ENCODE measurements at places on chromosomes 16 and 17.

- DNase-seq, result no peak
Measured at GRCh38 chr17:63431939-63432804, 13.9 kb downstream of the CYB561 start.

DNA sequence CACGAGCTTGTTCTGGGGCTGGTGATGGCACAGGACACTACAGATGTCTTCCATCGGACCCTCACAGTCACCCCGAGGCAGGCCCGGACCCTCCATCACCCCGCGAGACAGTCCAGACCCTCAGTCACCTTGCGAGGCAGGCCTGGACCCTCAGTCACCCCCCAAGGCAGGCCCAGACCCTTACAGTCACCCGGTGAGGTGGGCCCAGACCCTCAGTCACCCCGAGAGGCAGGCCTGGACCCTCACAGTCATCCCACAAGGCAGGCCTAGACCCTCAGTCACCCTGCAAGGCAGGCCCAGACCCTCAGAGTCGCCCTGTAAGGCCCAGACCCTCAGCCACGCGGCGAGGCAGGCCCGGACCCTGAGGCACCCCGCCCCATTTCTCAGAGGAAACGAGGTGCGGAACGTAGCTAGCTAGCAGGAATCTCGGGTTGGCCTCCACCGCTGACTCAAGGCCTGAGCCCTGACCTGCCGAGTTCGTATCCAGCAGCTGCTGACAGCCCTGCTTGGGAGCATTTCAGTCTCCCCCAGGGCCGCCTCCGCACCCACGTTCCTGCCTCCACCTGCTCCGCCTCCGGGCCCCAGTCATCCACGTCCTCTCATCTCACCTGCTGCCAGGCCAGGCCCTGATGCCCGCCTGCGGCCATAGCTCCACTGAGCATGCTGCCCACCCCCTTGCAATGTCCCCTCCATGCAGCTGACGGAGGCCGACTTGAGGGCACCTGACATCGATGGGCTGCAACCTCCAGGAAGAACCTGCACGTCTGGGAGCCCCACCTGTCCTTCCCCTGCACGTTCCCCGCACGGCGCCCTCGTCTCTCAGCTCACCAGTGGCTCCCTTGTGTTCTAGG, 28.7 kb downstream of the RPH3AL start:
- DNase-seq, result no peak

- no peak for DNase-seq
Measured at GRCh38 chr17:43528988-43529814, 16.9 kb downstream of the ETV4 start.

- DNase-seq, result no peak
Measured at GRCh38 chr16:89957216-89957785, 8.7 kb downstream of the DEF8 start.

DNA sequence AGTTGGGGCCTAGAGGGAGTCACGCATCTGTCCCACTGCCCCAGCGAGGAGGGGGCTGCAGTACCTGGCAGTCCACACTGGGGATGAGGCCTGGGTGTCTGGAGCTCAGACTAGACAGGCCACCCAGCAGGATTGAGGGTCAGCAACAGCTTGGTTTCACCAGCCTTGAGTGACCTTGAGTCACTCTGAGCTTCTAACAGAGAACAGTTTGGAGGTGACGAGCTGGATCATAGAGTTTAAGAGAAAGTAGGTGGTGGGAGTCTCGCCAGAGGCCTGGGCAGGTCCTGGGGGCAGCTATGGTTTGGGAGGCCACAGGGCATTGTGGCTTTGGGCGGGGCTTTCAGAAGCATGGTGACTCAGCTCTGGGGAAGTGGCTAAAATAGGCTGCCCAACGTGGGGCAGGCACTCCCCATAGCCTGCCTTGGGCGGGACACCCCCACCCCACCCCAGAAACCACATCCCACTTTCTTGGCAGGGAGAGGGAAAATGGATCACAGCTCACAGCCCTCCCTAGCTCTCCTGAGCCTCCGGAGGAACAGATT, 20.5 kb downstream of the CDC42EP4 start:
- peak; percentile 88 for DNase-seq

GRCh38 chr17:55314061-55314783, 49.5 kb downstream of the HLF start:
- no peak for DNase-seq

- DNase-seq, result peak; percentile 35
Measured at GRCh38 chr17:64025732-64026294, 5.4 kb upstream of the ICAM2 start.

DNA sequence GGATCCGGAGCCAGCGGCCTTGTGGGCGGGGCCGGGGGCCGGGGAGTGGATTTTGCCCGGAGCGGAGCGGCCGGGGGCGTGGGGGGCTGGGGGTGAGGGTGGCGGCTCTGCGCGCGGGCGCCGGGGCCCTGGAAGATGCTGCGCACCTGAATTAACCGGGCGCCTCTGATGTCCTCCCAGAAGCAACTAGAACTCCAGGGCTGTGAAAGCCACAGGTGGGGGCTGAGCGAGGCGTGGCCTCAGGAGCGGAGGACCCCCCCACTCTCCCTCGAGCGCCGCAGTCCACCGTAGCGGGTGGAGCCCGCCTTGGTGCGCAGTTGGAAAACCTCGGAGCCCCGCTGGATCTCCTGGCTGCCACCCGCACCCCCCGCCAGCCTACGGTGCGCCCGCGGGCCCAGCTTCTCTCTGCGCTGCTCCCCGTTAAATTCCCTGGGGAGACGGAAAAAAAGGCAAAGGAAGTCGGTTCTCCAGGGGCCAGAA, 549 bp downstream of the SLC26A11 start:
- no peak for DNase-seq

GRCh38 chr17:16463358-16464302, 28.4 kb downstream of the LRRC75A start:
- no peak for DNase-seq

DNA sequence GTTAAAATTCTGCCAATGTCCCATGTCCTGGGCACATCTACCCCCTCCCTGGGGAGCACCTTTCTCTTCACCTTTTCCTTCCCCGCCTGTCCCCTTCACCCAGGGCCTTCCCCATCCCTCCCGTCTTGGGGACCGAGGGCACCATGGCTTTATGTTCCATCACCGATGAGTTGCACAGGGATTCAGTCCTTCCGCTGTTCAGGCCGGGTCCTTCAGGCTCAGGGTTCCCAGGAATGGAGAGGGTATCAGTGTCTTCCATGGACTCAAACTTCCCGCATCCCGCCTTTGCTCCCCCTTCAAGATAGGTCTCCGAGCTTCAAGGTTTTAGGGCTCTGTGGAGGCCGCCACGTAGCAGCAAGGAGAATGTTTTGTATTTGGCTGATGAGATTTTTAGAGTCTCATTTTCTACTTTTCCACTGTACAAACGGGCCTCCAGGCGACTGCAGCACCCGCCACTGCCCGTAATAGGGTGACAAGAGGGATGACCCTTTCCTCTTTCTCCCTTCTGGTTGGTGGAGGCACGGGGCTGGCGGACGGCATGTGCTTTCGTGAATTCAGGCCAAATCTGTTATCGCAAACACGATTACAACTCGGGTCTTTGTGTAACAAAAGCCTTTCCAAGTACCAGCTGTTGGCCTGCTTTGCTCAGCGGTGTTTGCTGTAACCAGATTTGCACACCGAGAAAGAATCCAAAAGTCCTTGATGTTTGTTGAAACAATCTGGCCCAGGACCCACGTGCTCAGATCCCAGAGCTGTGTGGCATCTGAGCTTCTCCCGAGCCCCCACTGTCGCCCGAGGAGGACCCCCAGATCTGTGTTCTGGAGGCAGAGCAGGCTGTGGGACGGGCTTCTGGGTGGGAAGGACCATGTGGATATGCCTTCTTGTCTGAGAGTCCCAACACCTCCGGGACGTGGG, 236.3 kb downstream of the SEC14L1 start:
- DNase-seq, result no peak

DNA sequence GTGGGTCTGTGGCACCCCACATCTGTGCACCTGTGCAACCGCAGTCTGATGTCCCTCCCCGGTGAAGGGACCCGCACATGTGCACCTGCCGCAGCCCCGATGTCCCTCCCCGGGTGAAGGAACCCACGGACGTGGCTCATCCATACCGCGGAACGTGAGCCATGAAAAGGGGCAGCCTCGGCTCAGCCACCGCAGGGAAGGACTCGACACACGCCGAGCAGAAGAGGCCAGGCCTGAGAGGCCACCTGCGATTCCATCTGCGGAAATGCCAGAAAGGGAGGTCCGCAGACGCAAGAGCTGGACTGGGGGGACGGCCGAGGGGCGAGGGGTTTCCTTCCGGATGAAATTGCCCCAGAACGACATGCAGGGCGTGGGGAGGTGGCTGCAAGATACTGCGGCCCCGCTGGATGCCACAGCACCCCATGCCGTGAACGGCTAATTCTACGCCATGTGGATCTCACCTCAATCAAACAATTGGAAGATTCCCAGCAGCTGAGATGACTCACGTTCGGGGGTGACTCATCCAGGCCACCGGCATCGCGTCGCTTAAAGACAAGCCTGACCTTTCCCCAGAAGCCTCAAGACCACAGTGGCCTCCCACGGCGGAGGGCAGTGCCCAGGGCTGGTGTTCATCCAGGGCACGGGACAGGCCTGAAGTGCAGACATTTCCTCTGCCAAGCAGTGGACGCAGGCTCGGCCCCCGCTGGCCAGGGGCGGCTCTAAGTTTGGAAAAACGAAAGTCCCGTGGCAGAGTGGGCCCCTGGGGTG, 21.0 kb downstream of the SOX8 start:
- DNase-seq, result peak; percentile 88

- peak; percentile 88 for DNase-seq
Measured at GRCh38 chr17:29102741-29103181, 59.8 kb downstream of the PIPOX start.

- no peak for DNase-seq
Measured at GRCh38 chr16:52680993-52681392, 134.1 kb upstream of the TOX3 start.

DNA sequence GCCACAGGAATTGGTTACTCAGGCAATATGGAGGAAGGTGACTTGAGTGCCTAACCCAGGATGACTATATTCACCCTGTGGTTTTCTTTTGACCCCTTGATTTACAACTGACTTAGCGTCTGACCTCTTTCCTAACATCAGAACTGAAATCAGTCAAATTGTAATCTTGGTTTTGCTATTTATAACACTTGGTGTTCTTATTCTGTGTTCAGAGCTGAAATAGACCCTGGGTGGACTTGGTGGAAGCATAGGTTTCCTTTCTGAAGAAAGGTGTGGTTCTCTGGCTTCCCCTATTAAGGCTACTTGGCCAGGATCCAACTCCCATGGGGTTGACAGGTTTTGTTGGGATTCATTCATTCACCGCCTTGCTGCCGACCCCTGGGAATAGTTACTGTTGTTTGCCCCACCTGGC, 80.8 kb downstream of the CLEC16A start:
- DNase-seq, result peak; percentile 91

GRCh38 chr16:31181102-31181830, 1.3 kb downstream of the FUS start:
- no peak for DNase-seq

DNA sequence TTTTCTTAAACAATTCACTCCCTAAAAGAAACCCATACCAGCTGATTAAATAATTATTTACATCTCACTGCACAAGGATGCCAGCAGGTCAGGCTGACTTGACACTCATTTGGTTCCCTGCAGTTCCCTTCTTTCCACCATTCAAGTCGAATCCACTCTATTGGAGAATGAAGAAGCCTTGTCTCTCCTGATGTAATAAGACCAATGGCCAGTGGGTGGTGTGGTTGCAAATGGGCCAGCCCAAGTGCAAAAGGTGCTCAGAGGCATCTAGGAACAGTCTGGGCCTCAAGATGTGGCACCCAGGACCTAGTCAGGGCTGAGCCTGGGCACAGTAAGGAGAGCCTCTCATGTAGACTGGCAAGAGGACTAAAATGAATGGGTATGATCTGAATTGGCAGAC, 9.3 kb downstream of the C16orf78 start:
- DNase-seq, result no peak

- DNase-seq, result no peak
Measured at GRCh38 chr16:1277151-1277598, 21.3 kb downstream of the TPSD1 start.

- no peak for DNase-seq
Measured at GRCh38 chr17:32239456-32239855, 26.2 kb upstream of the RHBDL3 start.

Measured in renal cortical epithelial cell (primary cell).